ENCODE measurements at places on chromosomes 3 and 15.

DNA sequence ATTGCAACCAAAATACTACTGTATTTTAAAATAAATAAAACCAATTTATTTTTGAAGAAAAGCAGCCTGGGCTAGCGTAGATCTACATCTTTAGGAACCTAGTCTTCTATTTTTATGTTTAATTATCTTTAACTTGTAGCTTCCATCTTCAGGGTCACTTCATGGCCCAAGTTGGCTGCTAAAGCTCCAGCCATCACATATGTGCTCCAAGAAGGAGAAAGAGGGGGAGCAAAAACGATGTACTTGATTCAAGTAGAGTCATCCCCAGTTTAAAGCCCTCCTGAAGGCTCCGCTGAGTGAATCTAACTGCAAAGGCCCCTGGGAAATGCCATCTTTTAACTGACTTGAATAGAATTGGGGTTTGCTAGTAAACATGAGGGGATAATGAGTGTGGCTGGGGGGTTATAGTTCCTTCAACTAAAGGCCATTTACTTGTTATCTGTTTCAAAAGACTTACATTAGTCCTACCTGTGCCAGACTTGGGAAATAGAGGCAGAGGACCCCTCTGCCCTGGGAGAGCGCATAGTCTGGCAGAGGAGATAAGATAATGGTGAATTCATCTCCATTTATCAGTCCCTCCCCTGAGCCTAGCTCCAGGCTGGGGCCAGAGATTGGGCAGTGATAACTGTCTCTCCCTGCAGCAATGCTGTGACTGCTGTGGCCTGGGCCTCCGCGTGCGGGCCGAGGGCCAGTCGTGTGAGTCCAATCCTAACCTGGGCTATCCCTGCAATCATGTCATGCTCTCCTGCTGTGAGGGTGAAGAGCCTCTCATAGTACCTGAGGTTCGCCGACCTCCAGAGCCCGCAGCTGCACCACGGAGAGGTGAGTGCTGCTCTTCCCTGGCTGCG lies 64.6 kb downstream of the FBLN2 start:
- no peak for DNase-seq

GRCh38 chr3:66394753-66395249 lies 106.0 kb downstream of the LRIG1 start:
- no peak for DNase-seq

- DNase-seq: no peak
Measured at GRCh38 chr3:178699810-178700209, 163.6 kb downstream of the KCNMB2 start.

GRCh38 chr3:56121716-56122115 lies 346.6 kb downstream of the ERC2 start:
- no peak for DNase-seq

- no peak for DNase-seq
Measured at GRCh38 chr3:98012979-98013378, 22.1 kb downstream of the GABRR3 start.

DNA sequence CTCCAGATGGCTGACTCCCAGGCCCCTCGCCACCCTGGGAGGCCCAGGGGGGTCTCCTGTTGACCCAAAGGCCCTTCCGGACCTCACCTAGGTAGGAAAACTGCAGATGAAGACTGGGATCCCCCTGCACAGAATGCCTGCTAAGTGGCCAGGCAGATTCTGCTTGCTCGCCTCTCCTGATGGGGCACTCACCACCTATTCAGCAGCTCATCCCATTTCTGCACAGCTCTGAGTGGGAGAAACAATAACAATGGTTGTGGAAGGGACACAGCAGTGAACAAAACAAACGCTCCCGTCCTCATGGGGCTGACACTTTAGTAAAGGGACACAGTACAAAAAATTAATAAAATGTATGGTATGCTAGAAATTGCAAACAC lies 24.9 kb upstream of the FGD5 start:
- DNase-seq: no peak

DNA sequence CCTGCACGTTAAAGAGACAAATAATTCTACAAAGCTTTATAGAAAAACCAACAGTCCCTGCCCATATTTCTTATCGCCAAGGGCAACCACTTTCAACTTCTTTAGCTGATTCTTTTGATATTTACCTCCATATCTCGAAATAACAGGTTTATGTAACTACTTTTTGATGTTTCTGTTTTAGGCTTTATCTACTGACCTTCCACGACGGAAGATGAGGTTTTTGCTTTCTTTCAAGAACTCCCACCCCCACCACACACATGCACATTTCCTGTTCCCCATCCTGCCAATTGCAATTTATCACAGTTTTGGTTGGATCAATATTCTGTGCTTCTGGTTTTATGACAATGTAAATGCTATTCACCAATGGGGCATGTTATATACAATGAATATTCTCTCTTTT lies 330.4 kb upstream of the ICE2 start:
- DNase-seq: no peak

DNA sequence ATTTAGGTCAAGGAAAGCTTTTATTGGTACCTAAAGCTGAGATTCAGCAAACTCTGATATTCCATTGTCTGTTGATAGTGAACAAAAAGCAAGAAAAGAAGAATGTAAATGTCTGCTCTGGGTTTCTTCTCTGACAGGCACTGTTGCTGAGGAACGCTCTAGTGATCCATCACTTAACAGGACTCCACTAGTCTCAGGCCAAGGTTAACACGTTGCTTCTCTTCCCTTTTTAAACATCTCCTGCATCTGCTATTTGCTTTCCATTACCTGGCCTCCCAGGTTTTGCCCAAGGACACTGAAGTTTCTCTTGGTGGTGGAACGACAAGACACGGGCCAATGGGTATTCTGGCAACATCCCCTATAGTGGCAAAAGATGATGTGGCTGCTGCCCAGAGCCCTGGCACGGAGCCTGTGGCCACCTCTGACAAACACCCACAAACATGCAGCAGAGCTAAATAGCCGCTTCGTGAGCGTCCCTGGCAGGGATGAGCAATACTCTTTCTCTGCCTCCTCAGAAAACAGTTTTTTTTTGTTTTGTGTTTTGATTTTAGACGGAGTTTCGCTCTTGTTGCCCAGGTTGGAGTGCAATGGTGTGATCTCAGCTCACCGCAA lies 97.8 kb upstream of the AKAP13 start:
- no peak for DNase-seq
